ENCODE measurements at places on chromosomes 5 and 9.

GRCh38 chr5:33549982-33550567 lies 109.3 kb downstream of the TARS1 start:
- no peak for DNase-seq

GRCh38 chr5:121746763-121747162 lies 104.9 kb upstream of the FTMT start:
- no peak for DNase-seq

DNA sequence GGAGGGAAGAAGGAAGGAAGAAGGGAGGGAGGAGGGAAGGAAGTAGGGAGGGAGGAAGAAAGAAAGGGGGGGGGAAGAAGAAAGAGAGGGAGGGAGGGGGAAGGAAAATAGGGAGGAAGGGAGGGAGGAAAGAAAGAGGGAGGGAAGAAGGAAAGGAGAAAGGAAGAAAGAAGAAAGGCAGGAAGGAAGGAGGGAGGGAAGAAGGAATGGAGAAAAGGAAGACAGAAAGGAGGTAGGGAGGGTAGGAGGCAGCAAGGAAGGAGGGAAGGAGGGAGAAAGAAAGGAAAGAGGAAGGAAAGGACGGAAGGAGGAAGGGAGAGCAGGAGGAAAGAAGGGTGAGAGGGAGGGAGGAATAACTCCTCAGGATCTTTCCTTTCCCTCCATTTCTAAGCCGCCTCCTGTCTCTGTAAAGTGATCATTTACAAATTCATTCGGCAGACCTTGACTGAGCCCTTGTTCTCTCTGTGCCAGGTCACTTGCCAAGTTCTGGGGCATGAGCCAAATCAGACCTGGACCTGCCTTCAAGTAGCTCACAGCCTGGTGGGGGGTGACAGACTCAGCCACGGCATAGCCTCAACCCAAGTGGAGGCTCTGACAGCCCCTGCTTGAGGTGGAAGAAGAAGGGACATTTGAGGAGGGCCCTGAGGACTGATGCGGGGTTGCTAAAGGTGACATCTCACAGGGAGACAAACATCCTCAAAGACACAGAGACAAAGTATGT lies 69.0 kb upstream of the HRH2 start:
- no peak for DNase-seq

DNA sequence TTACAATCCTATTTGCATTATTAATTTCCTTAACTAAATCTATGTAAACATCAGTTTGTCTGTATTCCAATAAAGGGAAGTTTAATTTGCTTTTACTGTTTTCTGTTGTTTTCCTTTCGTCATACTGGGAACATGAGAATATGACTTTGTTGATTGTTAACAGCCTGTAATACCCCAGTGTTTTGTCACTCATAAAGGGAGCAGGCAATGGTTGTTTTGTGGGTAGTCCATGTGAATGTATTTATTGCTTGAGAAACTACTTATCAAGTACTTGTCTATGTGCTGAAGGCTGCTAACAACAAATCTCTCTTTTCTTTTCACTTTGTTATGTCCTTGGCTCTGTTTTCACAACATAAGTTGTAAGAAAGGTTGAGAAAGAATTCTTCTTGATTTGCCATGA lies 1070.2 kb upstream of the ACO1 start:
- DNase-seq: no peak

DNA sequence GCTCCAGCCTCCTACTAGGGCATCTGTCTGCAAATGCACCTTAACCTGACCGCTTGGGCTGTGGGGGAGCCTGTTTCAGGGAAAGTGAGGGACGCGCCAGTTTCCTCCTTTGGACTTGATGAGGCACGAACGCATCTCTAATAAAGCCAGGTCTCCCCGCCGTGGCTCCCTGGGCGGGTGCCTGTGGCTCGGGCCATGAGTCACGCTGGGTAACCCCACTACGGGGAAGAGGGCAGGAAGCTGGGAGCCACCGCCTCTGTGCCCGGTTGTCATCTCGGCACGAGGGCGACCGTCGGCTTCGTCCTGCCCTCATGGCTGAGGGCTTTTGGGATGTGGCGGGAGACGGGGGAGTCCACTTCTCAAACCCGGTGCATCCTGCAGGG lies 12.1 kb downstream of the NOTCH1 start:
- DNase-seq: no peak

DNA sequence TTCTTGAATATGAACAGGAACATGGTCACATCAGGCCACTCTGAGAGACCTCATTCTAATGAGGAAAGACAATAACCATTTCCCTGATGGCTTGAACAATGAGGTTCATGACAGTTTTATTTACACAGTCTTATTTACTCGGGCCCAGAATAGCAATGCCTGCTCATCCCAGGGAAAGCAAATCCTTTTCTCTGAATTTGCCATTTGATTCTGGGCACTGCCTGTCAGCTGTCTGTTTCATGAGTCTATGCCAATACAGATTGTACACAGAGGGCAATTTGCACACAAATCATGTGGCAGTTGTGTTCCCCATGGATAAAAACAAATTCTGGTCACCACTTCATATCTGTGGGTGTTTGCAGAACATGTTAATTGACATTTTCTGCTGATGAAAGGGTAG lies 492.5 kb downstream of the ACTL7B start:
- DNase-seq: no peak

DNA sequence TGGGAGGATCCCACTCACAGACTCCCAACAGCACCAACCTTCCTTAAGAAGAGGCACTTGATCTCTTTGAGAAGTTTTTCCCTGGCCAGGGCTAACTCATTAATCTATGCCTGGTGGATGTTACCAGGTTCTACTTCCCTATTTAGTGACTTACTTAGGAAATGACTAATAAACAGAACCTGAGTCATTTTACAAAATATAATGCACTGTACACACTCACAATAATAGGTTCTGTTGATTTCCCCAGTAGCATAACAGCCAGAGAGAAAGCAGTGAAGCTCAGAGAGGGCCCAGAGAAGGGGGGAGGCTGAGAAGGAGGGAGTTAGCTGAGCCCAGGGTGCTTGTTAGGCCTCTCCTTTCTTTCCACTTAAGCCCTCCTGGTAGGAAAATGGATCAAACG lies 27.1 kb downstream of the FRMD3 start:
- no peak for DNase-seq

DNA sequence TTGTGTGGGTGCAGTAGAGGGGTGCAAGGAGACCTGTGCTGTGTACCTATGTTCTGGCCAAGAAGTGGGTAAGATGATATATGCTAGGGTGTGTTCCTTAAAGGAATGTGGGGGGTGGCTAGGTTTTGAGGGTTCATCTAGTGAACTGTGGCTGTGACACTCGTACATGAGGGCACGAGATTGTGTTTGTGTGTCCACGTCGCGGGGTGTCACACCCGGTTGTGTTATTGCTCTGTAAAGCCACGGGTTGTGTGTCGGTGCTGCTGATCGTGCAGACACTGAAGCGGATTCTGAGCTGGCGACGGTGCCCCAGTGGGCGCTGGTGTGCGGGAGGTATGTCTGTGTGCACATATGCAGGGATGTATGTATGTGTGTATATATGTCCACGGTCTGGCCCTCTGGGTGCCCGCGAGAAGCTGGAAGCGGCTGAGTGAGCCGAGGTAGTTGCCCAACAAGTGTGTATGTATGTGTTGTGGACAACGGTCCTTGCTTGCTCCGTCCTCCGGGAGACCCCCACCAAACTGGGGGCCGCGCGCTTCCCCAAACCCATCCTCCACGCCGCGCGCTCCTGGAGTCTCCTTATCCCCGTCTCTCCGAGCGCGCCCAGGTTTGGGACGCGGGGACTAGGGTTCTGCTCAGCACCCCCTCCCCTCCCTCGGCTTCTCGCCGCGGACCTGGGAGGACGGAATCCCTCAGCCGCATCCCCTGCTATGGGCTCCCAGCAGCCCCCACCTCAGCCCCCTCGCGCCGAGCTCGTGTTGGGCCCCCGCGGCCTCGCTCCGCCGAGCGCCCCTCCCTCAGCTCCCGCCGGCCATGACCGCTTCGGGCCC lies 639 bp downstream of the PCDH1 start:
- DNase-seq: no peak

DNA sequence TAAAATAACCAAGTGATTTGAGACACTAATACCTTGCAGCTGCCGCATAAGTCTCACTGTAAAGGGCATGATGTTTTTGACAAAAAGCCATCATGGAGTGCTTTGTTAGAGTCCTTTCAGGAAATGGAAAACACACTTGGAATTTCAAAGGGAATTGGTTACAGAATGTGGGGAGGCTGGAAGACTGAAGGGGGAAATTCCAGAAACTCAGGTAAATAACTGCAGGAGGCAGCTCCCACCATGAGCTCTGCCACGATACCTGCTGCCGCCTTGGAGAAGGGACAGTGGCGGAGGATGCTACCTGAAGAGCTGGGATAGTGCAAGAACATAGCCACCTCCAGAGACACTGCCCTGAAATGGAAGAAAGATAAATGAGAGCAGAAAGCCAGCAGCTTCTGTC lies 66.9 kb downstream of the PRKACG start:
- no peak for DNase-seq

All from AG09319 (cell line).